ENCODE measurements at places on chromosomes 7 and 10. TPM values are rescaled to one million over a fixed set of nuclear protein-coding genes. Genes with fewer than 3 reads are reported as not detected.
A peak's percentile ranks its signal among the peaks of the same experiment; 100 is the strongest.

- H3K36me3 ChIP-seq: no peaks in the 10 kb centered on the region
- DNase-seq: no peak
- no peak overlapping the region for H3K4me3 ChIP-seq
- no peak overlapping the region for H3K27ac ChIP-seq
- no peaks in the 10 kb centered on the region for H3K27me3 ChIP-seq
- H3K4me1 ChIP-seq: no peaks in the 10 kb centered on the region
These were observed 53.0 kb downstream of the EZH2 start for GRCh38 chr7:148830897-148831692.

- no peaks in the 10 kb centered on the region for H3K36me3 ChIP-seq
- no peak overlapping the region for H3K27ac ChIP-seq
- peaks cover 50% of the 10 kb centered on the region for H3K4me1 ChIP-seq
- H3K4me3 ChIP-seq: peak overlapping the region; percentile 15
These were observed 16.5 kb downstream of the SLK start for GRCh38 chr10:103983367-103983911.

DNA sequence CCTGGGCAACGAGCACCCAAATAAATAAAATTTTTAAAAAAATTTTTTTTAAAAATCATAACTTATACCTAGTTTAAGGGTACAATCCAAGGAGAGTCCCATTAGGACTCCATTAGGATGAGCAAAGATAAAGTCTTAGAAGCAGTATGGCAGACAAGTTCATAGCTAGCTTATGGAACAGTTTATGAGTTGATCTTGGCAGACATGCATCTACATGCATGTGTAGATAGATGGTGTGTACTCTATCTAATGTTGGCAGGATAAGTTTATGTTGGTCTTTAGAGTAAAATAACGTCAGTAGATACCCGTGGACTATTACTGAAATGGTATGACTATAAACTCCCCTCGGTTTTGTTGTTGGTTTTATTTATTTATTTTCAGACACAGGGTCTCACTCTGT is 40.2 kb downstream of the NSUN6 start:
- H3K4me1 ChIP-seq: no peaks in the 10 kb centered on the region
- H3K4me3 ChIP-seq: no peak overlapping the region
- no peak for DNase-seq
- H3K27me3 ChIP-seq: no peaks in the 10 kb centered on the region

GRCh38 chr7:67900456-67900855 is 903.8 kb downstream of the TYW1 start:
- DNase-seq: no peak
- no peak overlapping the region for H3K27ac ChIP-seq
- H3K4me1 ChIP-seq: no peaks in the 10 kb centered on the region
- H3K27me3 ChIP-seq: no peaks in the 10 kb centered on the region

DNA sequence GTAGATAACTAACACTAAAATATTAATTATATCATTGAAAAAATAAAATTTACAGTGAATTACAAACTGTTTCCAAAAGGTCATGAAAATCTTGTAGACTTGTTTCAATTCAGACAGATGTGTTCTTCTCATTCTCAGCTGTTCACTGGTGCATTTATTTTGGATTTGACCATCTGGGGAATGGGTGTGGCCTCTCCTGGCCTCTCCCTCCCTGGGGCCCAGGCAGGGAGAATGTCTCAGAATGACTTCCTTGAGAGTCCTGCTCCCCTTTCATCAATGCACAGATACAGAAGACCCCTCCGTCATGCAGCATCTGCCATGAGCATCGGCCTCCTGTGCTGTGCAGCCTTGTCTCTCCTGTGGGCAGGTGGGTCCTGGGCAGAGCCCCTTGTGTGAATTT is 192.8 kb upstream of the PRSS58 start:
- no peaks in the 10 kb centered on the region for H3K27me3 ChIP-seq
- no peak overlapping the region for H3K27ac ChIP-seq
- H3K4me1 ChIP-seq: peaks cover 8% of the 10 kb centered on the region
- no peaks in the 10 kb centered on the region for H3K36me3 ChIP-seq
- DNase-seq: no peak

DNA sequence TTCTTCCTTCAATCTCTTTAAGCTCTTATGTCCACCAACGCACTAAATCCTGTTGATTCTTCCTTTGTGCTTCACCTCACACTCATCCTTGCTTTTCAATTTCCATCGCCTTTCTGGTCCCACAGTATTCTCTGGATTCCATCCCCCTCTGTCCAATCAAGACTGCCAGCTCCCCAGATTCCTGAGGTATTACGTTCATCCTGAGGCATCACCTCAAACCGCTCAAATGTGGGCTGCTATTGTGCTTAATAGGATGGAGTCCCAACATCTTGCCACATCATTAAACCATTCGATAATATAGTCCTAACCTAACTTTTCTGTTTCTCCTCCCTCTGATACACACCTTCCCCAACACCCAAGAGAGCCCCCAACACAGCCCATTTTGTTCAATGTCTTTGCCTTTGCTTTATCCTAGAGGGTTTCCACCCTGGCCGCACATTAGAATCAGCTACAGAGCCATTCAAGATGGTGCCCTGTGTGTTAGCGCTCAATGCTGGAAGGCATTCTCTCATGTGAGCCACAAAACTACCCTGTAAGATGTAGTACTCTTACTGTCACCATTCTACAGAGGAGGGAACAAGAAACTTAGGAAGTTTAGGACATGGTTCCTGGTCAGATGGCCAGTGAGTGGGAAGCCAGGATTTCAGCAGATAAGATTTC is 79.5 kb upstream of the LEP start:
- DNase-seq: no peak
- no peaks in the 10 kb centered on the region for H3K36me3 ChIP-seq
- no peak overlapping the region for H3K4me3 ChIP-seq

- H3K4me1 ChIP-seq: no peaks in the 10 kb centered on the region
- H3K27me3 ChIP-seq: no peaks in the 10 kb centered on the region
- H3K4me3 ChIP-seq: no peak overlapping the region
- H3K36me3 ChIP-seq: no peaks in the 10 kb centered on the region
These were observed 69.7 kb upstream of the ZNRF2 start for GRCh38 chr7:30214651-30215137.

DNA sequence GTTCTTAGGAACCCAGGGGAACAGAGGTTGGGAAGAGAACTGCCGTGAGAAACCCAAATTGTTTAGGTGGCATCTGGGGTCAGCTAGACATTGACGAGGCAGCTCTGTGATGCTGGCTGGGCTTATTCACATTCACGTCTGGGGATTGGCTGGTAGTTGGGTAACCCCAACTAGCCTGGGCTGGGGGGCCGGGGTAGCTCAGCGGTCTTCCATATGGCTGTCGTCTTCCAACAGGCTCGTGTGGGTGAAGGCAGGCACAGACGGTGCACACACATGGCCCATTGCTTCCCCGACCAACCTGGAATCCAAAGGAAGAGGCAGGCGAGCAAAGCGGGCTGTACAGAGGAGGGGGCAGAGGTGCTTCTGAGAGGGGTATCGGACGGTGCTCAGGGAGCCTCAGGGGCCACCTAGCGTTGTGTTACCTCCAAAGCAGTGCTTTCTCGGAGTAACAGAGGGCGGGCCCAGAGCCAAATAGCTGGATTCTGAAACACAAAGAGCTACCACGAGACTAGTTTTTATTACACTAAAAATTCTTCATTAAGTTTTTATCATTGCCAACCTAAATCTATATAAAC is 34.5 kb downstream of the MKI67 start:
- DNase-seq: no peak
- H3K4me1 ChIP-seq: peaks cover 19% of the 10 kb centered on the region
- H3K27me3 ChIP-seq: no peaks in the 10 kb centered on the region

- no peak overlapping the region for H3K4me3 ChIP-seq
- no peak for DNase-seq
- H3K27ac ChIP-seq: no peak overlapping the region
- H3K36me3 ChIP-seq: no peaks in the 10 kb centered on the region
These were observed 23.5 kb downstream of the SGCE start for GRCh38 chr7:94632338-94633013.

DNA sequence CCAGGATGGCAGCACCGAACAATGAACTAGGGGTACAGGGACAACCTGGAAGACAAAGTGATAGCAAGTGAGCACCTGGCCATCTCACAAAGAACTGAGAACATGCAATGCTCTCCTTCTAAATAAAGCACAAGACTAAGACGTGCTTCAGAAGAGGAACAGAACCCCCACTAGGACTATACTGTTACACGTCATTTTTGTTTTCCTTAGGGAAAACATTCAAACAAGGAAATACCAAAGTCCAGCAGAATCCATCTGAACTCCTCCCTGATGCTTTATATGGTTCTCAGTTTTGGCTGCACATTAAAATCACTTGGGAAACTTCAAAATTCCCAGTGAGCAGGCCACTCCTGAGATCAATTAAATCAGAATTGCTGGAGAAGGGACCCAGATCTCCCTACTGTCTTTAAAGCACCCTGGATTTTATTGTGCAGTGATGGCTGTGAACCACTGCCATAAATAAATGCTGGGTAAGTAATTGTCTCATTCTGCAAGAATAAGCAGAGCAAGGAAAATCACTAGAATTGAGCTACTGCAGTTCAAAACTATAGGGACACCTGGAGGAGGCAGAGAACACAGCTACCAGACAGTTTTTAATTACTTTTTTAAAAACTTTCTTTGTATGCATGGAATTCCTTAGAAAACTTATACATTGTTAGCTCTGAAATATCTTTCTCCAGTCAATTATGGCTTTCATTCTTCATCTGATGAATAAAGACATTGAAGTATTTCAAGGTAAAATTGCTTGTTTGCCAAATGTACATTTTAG is 866.5 kb upstream of the GHITM start:
- H3K4me1 ChIP-seq: no peaks in the 10 kb centered on the region
- no peak for DNase-seq
- no peaks in the 10 kb centered on the region for H3K27me3 ChIP-seq

DNA sequence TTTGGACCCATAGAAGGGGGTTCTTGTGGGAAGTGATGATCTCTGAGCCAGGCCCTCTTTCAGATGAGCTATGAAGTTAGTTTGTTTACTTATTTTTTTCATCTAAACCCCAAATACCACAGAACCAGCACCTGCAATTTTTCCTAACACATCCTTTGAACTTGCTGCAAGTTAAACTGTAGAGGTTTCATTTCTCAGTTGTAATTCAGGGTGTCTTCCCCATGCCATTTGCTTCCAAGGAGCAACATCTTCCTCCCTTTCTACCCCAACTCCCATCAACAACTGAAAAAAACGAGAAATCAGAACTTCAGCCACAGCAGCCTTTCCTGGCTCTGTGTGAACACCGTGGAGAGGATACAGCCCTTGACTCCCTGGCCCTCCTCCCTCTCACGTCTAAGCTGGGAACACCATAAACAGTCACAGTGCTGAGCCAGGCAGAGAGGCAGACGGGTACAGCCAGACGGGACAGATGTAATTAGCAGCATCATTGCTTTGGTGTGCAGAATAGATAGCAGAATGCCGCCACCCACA is 63.6 kb downstream of the RGS10 start:
- peaks cover 28% of the 10 kb centered on the region for H3K4me1 ChIP-seq
- H3K27ac ChIP-seq: no peak overlapping the region
- no peaks in the 10 kb centered on the region for H3K27me3 ChIP-seq

GRCh38 chr10:43075612-43076003 is 1.3 kb upstream of the RET start:
- H3K27ac ChIP-seq: no peak overlapping the region
- no peak overlapping the region for H3K4me3 ChIP-seq
- DNase-seq: no peak
- no peaks in the 10 kb centered on the region for H3K36me3 ChIP-seq
- no peaks in the 10 kb centered on the region for H3K4me1 ChIP-seq
- H3K27me3 ChIP-seq: peaks cover 6% of the 10 kb centered on the region

Gene STAMBPL1
- total RNA-seq: 22.3 TPM

Gene FAS
- total RNA-seq: 78.5 TPM

Gene PRPS1L1
- not detected for total RNA-seq

Gene PHKG1
- 1.2 TPM for total RNA-seq

Gene PDE6C
- total RNA-seq: not detected

Gene IKZF1
- total RNA-seq: 226 TPM

Gene LBX1
- total RNA-seq: not detected

Data from CD8-positive, alpha-beta memory T cell (primary cell).